Hematopoietic multipotent progenitor cell (in vitro differentiated cells): ENCODE measurements at places on chromosomes 12 and 14. TPM values are rescaled to one million over a fixed set of nuclear protein-coding genes. Genes with fewer than 3 reads are reported as not detected.

- DNase-seq = no peak
These were observed 89.3 kb downstream of the FSCB start for GRCh38 chr14:44417809-44418208.

The TPPP2 gene
- not detected for total RNA-seq

The AKAP5 gene
- total RNA-seq = 0.27 TPM

- no peak for DNase-seq
These were observed 11.6 kb downstream of the HVCN1 start for GRCh38 chr12:110677206-110677911.

DNA sequence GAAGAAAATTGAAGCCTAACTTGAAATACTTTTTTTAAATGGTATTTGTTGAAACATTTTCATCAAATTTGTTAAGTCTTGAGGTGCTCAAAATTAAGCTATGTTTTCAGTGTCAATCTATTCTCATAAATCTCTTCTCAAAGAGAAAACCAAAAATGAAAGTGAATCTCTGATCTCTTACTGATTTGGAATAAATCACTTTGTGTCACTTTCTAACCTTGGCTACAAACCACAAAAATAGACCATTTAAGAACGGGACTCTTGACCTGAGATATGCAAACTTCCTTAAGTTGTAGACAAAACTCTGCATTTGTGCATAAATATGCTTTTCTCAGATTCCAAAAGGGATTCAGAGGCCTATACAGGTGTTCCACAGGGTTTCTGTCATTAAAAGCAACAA lies 192.9 kb downstream of the SEC23A start:
- DNase-seq = no peak

DNA sequence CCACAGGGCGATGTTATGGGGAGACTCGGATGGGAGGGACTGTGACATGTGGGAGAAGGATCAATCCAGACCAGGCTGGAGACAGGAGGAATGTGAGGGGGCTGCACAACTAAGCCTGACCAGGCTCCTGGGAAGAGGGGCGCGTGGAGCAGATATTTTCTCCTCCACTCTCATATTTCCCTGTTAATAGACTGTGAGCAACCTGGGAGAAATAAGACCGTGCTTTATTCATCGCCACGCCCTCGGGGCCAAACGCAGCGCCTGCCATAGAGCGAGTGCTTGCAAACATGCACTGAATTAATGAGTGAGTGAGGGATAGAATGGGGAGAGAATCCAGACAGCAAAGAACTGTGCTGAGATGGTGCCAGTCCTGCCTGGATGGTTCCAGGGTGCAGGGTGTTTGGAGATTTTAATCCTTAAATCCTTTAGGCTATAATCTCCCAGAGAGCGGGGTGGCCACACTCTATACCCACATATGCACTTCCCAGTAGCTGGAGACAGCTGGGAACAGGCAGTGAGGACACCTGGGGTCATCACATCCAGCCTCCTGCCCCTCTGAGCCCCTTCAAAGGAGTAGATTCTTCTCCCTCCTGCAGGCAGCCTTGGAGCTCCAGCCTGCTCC lies 13.6 kb upstream of the FAIM2 start:
- no peak for DNase-seq

The KRT6A gene
- not detected for total RNA-seq

DNA sequence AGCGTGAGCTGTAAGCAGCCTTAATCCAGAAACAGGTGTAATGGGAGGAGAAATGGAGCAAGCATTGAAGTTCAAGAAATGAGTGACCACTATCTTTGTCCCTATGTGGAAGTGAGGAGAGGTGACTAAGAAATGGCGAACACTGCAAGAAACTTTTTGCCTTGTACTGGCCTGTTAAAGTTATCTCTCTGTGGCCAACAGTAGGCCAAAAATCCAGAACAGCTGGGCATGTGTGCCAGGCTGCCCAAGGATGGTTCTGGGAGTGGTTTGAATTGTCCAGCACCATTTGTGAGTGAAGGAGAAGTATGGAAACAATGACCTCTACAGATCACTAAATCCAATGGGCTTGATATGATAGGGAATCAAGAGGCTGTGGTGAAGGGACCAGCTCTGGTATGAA lies 83.3 kb upstream of the FRMD6 start:
- DNase-seq = no peak

DNA sequence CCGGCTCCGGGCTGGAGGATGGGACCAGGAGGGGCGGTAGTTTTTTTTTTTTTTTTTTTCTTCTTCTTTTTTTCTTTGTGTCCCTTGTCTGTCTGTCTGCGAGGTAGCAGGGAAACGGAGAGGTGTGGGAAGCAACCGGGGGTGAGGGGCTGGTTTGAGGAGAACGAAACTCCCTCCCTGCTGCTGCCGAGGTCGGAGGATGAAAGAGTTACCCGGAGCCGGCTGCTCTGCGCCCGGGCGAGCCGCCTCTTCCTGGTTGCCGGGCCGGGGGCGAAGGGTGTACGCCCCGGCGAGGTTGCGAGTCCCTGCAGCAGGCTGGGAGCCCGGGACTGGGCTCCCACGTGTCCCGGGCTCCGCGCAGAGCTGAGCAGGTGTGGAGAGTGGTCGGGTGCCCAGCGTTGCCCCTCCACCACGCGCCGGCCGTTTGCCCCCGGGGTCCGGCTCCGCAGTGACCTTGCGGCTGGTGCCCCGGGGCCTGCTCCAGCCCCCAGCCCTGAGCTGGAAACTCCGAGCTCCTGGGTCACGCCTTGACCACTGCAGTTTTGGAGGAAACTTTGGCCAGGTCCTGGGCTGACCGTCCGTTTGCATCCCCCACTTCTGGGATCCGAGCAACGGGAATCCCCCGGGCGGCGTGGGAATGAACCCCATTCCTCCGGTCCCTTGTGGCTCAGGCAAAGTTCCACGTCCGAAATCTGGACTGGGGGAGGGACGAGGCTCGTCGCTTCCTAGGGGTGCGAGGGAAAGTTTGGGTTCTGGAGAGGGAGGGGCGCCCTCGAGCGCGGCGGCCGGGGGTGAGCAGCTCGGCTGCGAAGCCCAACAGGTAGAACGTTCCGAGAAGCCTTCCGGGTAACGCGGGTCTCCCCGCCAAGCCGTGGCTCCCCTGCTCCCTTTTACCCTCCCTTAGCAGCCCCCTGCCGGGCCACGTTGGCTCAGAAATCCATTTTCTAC lies 1.3 kb downstream of the CHST11 start:
- no peak for DNase-seq

The RPS29 gene
- 17,945 TPM for total RNA-seq

GRCh38 chr12:54201001-54201794 lies 12.4 kb upstream of the SMUG1 start:
- peak; percentile 60 for DNase-seq

The MAP1LC3B2 gene
- 0.81 TPM for total RNA-seq

- DNase-seq = no peak
These were observed 113.6 kb downstream of the KSR2 start for GRCh38 chr12:117855165-117855564.

The CINP gene
- 24.5 TPM for total RNA-seq

DNA sequence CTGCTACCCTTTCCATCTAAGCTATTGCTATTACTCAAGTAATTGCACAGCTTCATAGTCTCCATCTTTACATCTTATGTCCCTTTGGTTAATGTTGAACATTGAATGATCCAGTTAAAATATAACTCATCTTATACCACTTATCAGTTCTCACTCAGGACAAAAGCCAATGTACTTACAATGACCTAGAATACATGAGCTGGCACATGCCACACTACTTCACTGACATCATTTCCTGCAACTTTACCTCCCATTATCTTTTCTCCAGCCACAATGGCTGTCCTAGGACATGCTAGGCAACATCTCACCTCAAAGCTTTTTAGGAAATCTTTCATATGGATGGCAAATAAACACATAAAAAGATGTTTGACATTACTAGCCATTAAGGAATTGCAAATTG lies 309.2 kb downstream of the FOXG1 start:
- DNase-seq = no peak

- DNase-seq = no peak
These were observed 152.4 kb upstream of the ATP2B1 start for GRCh38 chr12:89861086-89861485.

The LRFN5 gene
- under 0.01 TPM for total RNA-seq

The NGB gene
- total RNA-seq = not detected

DNA sequence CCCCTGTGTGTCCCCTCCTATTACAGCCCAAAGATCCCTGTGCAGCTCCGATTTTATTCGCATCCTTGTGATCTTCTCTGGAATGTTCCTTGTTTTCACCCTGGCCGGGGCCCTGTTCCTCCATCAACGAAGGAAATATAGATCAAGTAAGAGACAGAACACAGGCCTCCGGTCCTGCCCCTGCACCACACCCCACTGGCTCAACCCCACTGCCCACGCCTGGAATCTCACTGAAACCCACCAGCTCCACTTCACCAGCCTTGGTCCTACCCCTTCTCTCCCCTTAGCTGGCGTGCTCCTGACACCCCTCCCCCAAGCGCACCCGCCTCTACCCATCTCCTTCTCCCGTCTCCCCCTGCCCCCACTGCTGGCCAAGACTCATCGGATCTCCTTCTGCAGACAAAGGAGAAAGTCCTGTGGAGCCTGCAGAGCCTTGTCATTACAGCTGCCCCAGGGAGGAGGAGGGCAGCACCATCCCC lies 934 bp upstream of the TAPBPL start:
- no peak for DNase-seq

- DNase-seq = no peak
These were observed 444.1 kb upstream of the TMEM132C start for GRCh38 chr12:127822809-127823411.

DNA sequence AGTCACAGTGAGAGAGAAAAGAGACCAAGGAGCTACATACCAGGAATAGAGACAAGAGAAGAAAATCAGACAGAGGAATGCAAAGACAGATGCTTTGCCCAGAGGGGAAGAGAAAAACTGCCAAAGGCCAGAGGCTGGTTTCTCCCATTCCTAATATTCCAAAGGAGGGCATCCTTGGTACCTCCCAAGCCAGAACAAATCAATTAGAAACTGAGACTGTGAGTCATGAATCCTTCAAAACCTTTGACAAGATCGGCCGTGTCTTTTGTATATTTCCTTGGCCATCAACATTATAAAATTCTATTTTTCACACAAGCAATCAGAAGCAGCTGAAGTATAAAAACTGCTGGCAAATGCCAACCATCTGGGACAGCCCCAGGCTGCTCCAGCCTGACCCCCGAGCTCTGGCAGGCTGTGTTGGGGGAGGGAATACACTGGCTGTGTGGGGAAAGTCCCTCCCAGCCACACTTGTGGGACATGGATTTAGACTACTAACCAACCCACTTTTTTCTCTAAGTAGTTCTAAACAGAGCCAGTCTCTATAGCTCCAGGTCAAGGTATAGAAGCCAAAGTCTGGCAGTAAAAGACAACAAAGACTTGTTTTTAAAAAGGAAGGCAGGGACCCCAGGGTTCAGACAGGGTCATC lies 13.7 kb downstream of the POMT2 start:
- no peak for DNase-seq

DNA sequence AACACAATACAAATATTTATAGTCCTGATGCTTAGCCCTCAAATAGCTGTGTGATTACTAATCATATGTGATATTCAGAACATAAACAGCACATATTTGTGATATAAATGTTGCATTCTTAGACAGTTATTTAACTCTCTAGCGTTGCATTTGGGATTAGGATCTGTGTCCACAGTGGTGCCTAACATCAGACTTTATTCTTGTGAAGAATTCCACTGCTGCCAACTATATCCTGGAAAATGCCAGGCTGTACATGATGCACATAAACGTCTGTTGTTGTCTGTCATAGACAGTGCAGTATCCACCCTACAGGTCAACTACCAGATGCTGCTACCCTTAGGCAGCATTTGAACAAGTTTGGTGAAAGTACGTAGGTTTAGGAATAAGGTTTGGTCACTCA lies 39.0 kb downstream of the SLC38A4 start:
- DNase-seq = no peak

- DNase-seq = no peak
These were observed 53.5 kb upstream of the DUSP6 start for GRCh38 chr12:89405626-89406345.

- DNase-seq = no peak
These were observed 51.8 kb downstream of the FAM222A start for GRCh38 chr12:109765446-109765810.

The MMP19 gene
- total RNA-seq = 0.27 TPM

- no peak for DNase-seq
These were observed 344.9 kb downstream of the DPF3 start for GRCh38 chr14:72549026-72549425.

DNA sequence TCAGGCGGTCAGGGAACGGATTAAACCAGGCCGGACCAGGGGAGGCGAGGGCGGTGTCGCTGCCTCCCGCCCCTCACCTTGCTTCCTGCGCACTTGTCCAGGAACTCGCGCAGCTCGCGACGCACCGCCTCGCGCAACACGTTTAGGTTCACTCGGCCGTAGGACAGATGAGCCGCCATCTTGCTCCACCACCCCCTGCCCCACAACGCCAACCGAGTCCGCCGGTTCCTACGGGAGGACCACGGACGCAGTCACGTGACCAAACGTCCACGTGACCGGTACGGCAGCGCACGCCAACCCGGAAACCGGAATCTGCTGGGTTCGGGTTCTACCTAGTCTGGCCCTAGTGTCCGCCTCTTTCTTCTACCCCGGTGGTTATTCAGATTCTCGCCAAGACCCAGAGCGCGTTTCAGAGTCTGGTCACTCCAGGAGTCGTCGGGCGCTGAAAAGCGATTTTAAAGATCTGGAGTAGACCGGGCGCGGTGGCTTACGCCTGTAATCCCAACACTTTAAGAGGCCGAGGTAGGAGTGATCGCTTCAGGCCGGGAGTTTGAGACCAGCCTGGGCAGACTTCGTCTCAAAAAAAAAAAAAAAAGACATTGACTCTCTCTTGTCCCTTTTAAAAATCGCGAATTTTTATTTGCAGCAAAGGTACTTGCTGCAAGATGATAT lies at the start of gene VPS33A:
VPS33A (minus strand) TSS at position 265 of the 672 bp plus-strand sequence; CDS start at position 179, 86 bp downstream.
- DNase-seq = peak; percentile 95
